Retinal pigment epithelial cell (primary cell): ENCODE measurements at places on chromosomes 2 and 18.

GRCh38 chr2:101524806-101525430 lies 50.0 kb upstream of the RFX8 start:
- no peak for DNase-seq

- DNase-seq = no peak
Measured at GRCh38 chr18:26103579-26103978, 13.2 kb upstream of the SS18 start.

DNA sequence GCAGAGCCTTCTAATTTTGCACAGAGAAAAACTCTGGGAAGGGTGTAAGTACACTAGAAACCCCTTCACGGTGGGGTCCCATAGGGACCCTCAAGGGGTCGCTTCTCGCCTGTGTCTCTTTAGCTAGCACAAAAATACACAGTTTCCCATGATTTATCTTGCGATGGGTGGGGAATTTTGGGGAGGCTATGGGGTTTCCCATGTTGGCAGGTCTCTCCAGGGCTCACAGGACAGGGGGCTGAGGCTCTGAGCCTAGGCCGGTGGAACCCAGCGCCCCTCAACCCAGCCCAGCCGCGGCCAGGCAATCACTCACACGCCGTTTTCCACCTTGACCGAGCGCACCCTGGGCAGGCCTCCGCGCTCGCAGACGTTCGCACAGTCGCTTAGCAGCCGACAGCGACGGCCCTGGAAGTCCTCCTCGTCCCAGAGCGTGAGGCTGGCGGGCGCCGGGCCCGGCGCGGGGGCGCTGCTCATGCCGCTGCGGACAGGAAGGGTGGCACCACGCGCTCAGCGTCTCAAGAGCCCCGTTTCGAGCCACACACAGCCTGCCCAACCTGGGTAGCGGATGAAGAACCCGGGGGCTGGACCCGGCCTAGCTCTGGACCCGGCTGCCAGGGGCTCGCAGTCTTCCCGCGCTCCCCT lies 398 bp downstream of the CRYBA2 start:
- DNase-seq = no peak

DNA sequence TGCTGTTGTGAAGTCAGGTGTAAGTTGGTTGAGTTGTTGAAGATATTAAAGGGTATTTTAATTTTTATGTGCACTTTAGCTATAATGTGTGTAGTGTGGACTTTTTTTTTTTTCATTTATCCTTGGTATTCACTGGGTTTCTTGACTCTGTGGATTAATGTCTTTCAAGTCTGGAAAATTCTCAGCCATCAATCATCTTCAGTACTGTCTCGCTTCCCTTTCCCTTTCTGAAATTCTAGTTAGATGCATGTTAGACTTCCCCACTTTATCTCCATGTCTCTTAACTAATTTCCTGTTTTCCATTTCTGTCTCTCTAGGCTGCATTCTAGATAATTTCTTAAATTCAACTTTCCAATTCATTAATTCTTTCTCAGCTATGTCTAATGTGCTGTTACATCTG lies 247.7 kb upstream of the REV1 start:
- no peak for DNase-seq

GRCh38 chr2:99803846-99804245 lies 314.0 kb upstream of the REV1 start:
- DNase-seq = no peak

DNA sequence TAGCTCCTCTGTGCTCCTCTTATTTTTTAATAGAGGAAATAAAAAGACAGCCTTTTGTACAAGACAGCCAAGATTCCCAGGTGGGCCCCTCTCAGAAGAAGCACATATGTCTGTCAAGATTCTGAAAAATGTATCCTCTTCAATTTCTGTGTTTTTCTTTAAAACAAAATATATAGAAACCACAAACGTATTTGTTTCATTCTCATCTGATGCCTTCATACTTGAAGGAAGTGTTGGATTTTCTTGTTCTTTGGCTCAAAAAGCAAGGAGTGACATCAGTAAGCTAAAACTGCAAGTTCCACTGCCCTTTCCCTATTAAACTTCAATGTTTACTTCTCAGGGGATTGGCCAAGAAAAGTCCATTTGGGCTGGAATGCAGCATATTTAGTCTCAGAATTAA lies 193.8 kb upstream of the OSR1 start:
- DNase-seq = no peak

DNA sequence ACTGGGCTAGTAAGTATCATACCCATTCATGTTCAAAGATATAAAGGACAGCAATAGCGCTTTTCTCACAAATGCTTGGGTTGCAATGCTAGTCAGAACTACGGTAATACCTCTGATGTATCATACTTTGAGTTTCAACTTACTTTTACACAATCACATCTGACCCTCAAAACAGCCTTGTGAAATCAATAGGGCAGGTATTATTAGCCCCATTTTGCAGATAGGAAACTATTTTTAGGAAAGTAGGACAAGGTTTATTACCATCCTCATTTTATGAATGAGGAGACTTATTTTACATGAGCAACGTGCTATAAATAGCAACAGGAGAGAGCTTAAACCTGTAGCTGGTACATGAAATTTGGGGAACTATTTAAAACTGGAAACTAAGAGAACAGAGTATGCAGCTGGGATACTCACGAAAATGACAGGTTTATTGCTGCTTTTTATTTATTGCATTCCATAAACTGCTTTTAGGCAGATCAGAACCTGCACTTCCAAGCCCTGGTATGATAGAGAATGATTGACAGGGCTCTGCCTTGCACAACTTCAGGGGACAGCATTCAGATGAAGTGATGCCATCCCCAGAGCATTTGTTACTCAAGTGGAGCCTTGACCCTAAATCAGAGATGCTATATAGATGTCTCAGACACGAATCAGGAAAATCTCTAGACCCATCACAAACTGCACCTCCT lies 42.4 kb upstream of the PPM1B start:
- DNase-seq = no peak

DNA sequence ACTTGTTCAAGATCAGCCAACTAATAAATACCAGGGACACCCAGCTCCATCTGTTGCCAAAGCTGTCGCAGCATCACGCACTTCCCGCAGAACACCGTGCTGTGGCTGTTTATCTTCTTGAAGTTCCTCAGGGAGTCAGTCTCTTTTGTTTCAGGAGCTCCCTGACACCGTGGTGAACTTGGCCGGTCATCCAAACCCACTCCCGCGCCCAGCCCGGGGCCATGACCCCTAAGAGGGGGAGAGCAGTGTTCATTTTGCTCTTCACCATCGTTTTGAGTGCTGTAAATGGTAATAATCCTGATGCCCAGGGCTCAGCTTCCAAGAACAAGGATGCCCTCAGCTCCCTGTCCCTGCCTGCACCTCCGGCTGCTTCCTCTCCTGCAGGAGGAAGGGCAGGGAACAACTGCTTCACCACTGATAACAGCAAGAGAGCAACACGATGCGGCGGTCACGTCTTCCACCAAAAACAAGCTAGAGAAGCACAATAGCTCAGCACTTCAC lies 131.4 kb downstream of the SEPTIN10 start:
- DNase-seq = no peak

DNA sequence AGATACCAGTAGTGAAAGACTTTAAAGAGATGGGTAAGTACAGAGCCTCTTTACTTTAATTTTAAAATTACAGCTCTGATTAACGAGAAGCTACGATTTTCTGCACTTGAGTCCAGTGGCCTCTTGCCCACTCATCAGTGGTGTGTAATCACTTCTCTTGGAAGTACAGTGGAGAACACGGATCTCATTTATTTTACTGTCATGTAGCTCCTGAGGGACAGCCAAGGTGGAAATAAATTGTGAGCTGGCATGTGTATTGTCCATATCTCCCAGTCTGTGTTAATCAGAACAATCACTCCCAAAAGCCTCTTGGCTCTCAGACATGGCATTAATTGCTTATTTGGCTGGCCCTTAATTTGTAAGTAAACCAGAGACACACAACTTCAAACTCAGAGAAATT lies 69.4 kb downstream of the LOXHD1 start:
- DNase-seq = no peak

DNA sequence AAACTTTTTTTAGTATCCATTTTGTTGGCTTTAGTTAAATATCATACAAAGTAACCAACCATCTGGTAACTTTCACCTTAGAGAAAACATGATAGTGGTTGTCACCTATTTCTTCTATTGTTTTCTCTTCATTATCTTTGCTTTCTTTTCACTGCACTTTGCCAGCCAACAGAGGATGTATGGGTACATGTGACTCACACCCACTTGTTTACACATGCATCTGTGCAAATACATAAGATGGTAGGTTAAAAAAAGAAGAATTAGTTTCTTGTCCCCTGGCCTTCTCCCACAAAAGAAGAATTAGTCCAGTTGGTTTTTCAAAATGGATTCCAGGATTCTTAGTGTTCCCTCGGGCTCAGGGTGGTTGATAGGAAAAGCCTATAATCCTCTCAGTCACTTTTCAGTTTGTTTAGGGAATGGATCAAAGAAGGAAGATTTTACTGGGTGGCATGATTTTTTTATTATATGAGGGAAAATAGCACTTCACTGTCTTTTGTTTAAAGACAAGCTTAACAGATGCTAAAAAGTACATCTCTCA lies 46.6 kb downstream of the CDK15 start:
- no peak for DNase-seq

DNA sequence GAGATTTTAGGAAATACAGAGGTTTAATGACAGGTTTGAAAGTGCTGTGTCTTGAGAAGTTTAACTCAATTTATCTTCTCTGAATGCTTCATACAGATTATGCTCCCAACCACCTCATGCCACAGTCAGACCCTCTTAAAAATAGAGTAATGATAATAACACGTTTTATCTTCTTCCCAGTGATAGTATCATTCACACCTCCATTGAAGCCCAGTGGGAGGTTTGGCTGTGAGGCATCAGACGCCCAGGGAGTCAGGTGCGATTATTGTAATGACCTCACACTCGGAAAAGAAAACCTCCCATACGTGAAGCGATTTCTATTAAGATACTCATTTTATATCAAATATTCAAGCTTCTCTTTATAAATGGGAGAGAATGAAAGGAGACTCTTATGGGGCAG lies 366.3 kb downstream of the SETBP1 start:
- DNase-seq = no peak

DNA sequence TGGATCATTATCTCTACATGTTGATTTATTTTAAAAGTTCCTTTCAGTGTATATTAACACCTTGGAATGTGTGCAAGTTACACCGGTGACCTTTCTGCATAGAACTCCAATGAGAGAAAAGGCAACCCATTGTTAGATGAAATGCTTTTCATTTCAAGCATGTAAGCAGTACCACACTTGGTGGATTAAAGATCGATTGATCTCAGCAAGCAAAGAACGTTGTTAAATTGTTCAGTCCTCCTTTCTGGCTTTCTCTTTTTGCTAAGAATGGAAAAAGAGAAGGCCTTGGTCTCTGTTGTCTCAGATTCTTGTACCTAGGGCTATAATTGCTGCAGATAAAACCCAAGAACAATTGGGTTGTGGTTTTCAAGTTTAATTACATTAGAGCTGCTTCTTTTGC lies 843.0 kb downstream of the DPP10 start:
- no peak for DNase-seq

DNA sequence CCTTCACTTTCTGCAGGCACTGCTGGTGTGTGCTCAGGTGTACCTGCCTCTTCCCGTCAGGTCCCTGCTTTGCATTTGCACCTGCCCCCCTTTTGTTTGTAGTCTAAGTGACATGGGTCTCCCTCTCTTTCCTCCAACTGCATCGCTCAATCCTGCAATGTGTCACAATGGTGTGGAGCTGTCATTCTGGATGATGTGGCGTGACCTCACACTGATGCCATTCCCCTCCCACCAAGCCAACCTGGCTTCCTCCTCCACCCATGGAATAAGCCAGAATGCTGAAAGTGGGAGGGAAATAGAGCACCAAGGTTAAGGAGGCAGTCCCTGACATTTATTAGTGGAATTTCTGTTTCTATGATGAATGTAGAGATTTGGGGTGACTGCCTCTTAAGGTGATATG lies 156.7 kb downstream of the ZBTB7C start:
- DNase-seq = no peak

DNA sequence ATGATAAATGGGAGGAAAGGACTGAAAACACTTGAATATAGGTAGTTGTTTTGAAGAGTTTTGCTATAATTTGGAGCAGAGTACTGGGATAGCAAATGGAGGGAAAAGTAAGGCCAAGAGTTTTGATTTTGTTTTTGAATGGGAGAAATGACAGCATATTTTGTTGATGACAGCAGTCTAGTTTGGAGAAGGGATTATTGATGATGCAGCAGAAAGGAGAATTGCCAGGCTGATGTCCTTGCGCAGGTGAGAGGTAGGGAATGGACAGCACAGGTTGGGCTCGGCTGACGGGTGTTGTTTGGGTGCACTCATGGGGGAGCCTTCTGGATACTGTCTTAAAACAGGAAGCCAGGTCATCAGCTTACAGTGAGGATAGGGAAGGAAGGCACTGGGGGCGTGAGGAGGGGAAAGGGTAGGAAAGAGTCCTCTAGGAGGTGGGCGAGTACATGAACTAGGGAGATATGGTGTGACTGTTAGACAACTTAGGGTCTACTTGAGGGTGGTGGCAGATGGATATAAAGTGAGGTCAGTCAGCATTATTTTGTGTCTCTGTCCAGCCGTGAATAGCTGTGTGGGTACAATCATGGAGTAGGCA lies 10.4 kb downstream of the NCAPH start:
- no peak for DNase-seq

DNA sequence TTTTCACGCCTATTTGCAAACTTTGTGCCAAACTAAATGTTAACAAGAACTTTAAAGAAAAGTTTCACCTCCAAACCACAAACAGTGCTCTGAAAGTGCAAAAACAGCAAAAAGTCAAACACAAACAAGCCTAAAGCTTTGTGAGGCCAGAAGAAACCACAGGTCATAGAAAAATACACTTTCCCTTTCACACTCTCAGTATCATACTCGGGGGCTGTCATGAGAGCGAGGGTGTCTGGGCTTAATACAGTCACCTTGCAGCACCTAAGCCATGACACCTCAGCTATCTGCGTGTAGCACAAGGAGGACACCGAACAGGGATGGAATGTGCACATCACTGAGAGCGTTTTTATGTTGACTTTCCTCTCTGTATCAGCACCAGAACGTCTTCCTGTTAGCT lies 26.6 kb upstream of the SEH1L start:
- DNase-seq = no peak

GRCh38 chr2:9312591-9312990 lies 106.0 kb downstream of the ASAP2 start:
- no peak for DNase-seq

DNA sequence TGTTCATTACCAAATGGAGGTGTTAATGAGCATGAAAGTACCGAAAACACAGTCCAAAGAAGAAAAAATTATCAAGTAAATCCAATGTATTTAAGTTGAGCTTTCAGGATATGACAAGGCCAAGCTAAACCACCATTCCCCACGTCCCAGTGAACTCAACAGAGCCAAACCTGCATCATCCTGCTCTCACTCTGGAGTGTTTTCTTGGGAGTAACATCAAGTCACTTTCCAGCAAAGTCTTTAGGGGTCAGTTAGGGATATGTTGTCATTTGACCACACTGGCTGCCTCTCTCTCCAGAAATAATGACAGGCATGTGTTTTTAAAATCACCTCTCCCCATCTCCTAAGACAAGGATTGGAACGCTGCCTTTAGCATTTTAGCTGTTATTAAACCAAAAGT lies 140.5 kb downstream of the SRBD1 start:
- no peak for DNase-seq

GRCh38 chr2:159065313-159065712 lies 96.9 kb downstream of the TANC1 start:
- peak; percentile 76 for DNase-seq

- no peak for DNase-seq
Measured at GRCh38 chr2:10382354-10383061, 65.6 kb downstream of the ODC1 start.

- no peak for DNase-seq
Measured at GRCh38 chr2:45769056-45769455, 117.6 kb downstream of the PRKCE start.
